ENCODE measurements at places on chromosomes 4 and X.

DNA sequence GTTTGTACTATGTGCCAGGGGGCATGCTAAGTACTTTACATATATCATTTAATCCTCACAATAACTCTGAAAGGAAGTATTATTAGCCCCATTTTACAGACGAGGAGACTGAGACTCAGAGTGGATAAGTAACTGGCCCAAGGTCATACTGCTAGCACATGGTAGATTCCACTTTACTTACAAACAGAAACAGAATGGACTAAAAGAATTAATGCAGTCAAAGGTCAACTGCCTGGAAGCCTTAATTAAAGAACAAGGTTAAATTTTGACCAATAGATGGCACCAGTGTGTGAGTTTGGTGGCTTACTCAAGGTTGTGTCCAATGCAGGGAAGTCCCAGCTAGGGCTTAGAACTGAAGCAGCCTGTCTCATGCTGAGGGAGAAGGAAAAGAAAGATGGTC is 4.7 kb downstream of the RIPPLY1 start:
- DNase-seq, result peak; percentile 55

GRCh38 chrX:16603822-16604221 is 46.1 kb upstream of the S100G start:
- DNase-seq, result no peak

DNA sequence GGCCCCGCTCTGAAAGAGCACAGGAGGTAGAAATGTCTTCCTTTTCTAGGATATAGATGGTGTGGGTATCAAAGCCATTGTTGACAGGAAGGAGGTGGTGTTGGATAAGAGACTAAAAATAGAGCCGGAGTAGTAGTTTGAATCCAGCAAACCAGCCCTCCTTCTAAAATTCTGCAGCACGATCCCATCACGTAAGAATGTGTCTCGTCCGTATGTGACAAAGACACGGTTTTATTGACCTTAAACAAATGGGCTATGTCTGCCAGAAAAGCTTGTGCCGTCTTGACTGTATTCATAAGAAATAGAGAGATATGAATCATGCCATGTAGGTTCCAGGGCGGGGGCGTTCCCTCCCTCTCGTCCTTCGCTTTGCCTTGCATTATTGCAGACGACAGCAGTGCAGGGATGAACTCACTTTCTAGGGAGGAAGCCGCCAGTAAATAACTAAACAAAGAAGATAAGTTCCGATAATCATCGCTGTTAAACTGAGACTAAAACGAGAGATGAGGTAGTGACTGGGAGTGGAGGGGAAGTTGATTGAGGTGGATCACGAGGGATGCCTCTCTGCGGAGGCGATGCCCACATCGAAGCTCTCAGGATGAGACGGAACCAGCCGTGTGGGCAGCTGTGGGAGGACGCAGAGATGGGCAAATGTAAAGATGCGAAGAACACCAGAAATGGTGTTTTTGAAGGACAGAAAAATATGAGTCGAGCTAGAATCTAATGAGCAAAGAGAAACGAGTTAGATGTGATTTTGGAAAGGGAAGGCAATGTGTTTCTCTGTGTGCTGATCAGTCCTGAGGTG is 3.4 kb downstream of the TENM3 start:
- no peak for DNase-seq

DNA sequence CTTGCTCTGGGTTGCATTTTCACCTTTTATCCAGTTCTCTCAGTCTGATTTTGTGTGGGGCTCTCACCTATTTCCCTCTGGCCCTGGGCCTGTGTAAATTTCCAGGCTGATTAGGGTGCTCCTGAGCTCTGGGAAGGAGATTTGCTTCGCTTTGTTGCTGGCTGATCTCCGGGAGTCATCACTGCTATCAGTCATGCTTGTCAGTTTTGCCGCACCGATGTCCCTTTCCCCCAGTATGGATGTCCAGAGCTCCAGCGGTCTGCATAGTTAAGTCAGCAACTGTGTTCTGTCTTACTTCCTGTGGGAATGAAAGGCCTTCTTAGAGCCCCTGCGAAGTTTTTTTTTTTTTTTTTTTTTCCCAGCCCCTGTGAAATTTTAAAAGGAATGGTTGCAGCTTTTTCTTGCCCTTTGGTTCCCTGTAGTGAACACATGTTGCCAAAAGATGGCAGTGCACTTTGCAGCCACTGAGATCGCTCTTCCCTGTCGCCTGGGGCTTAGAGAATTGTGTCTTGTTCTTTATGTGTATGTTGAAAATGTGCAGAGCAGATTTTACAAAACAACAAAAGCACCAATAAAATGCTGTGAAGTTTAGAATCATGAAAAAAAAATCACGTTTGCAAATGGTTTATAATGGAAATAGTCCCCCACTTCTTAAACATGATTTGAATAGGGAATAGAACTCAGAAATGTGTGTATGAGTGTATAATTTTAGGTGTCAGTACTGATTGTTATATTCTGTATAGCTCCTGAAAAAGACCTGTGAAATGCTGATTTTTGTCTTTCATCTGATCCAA is 109.1 kb upstream of the SLC4A4 start:
- DNase-seq, result peak; percentile 67

DNA sequence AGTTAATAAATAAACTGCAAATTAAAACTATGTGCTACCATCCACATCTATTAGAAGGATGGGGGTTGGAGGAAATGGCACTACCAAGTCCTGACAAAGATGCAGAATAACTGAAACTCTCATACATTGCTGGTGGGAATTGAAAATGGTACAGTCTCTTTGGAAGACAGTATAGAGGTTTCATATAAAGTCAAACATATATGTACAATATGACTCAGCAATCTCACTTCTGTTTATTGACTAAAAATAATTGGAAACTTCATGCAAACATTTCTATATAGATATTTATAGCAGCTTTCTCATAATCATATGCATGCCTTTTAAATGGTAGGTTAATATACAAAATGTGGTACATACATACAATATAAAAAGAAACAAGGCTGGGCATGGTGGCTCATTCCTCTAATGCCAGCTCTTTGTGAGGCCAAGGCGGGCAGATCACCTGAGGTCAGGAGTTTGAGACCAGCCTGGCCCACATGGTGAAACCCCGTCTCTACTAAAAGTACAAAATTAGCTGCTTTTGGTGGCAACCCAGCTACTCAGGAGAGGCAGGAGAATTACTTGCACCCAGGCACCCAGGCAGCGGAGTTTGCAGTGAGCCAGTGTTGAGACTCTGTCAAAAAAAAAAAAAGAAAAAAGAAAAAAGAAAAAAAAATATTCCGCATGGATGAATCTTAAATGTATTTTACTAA is 225.0 kb upstream of the CXXC4 start:
- no peak for DNase-seq

GRCh38 chrX:67587946-67588624 is 44.3 kb downstream of the AR start:
- DNase-seq, result no peak

DNA sequence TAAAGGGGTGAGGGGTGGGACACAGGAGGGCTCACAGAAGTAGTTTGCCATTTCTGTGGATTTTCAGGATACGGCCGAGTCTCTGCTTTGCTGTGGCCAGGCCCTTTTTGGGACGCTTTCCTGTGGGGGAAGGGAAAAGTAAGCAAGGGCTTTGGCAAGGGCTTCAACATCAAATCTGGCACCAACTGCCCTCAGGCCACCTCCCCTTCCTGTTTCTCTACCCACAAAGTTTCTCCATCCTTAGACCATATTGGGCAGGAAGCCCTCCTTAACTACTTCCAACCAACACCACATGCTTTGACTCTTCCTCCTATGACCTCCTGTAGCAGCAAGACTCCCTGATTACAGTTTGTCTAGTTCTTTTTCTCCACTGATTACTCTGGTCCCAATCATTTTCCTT is 105.1 kb downstream of the PHF8 start:
- DNase-seq, result no peak

All from kidney glomerular epithelial cell (primary cell).